Smooth muscle cell of bladder (primary cell): ENCODE measurements at places on chromosomes 5 and 9. TPM values are rescaled to one million over a fixed set of nuclear protein-coding genes. Genes with fewer than 3 reads are reported as not detected.

ARID3C gene
- 0.09 and 0.14 TPM in 2 replicates for total RNA-seq

AQP7 gene
- 0.09 and 0.14 TPM in 2 replicates for total RNA-seq

NPDC1 gene
- 12.1 and 18.4 TPM in 2 replicates for total RNA-seq

CNTNAP3B gene
- total RNA-seq: 1.3 and 6.4 TPM in 2 replicates

GBGT1 gene
- total RNA-seq: 6.8 and 7.8 TPM in 2 replicates

IL6ST gene
- total RNA-seq: 951 and 1,471 TPM in 2 replicates

GLT6D1 gene
- not detected in 2 replicates for total RNA-seq

PDCD1LG2 gene
- 2.6 and 3.2 TPM in 2 replicates for total RNA-seq

N4BP3 gene
- 0.71 and 0.83 TPM in 2 replicates for total RNA-seq

RXRA gene
- total RNA-seq: 11.4 and 20.0 TPM in 2 replicates

NAIP gene
- 1.7 and 2.0 TPM in 2 replicates for total RNA-seq

PTGES2 gene
- 69.4 and 77.2 TPM in 2 replicates for total RNA-seq

KIF24 gene
- total RNA-seq: 0.43 and 0.55 TPM in 2 replicates

CAVIN4 gene
- total RNA-seq: 0.57 and 1.1 TPM in 2 replicates

BARHL1 gene
- not detected in 2 replicates for total RNA-seq

OGN gene
- total RNA-seq: 0.57 and 0.65 TPM in 2 replicates

TMEM215 gene
- not detected in 2 replicates for total RNA-seq

SLCO4C1 gene
- not detected in 2 replicates for total RNA-seq

DCAF10 gene
- total RNA-seq: 13.8 and 21.2 TPM in 2 replicates

NDUFS6 gene
- total RNA-seq: 33.0 and 34.0 TPM in 2 replicates

IFNA2 gene
- not detected in 2 replicates for total RNA-seq

ERCC6L2 gene
- 81.1 and 82.8 TPM in 2 replicates for total RNA-seq

WDR38 gene
- total RNA-seq: not detected in 2 replicates

DMAC1 gene
- total RNA-seq: 8.7 and 10.4 TPM in 2 replicates

PCDHGB6 gene
- total RNA-seq: 2.7 and 3.1 TPM in 2 replicates
